A172 (cell line): ENCODE measurements at places on chromosomes 13 and 19.

DNA sequence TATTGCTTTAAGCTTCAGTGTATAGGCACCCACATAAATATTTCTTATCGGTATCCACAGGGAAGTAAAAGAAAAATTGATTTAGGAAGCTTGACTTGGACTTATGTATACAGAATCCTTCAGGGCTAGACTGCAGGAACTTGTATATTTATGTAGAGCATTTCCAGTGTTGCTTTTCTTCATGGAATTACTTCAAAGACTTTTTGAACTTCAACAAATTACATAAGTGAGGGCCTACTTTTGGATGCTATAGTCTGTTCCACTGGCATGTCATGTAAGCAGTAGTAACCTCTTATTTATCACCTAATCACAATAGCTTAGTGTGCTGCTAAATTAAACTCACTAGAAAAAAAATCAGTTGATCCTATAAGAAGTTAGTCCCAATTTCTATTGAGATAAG is 557.9 kb upstream of the SLITRK6 start:
- DNase-seq: no peak

GRCh38 chr19:7734220-7735203 is 2.6 kb upstream of the CLEC4G start:
- no peak for DNase-seq

DNA sequence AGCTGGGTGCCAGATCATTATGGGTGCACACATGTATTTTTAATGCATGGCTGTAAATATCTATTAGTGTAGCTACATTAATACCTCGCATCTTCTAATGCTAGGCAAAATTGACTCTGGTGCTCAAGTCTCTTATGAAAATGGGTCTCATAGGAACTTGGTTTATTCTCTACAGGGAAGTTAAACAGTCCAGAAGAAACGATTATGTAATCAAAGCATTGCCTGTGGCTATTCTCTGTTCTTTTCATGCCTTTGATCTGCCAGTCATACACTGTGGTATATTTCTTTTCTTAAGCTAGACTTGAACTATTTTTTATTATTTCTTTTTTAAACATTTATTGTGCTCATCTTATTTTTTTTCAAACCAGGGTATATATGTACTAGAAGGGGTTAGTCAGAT is 1015.0 kb downstream of the SLITRK1 start:
- DNase-seq: no peak

GRCh38 chr13:56886398-56886797 is 254.3 kb upstream of the PRR20A start:
- DNase-seq: no peak

DNA sequence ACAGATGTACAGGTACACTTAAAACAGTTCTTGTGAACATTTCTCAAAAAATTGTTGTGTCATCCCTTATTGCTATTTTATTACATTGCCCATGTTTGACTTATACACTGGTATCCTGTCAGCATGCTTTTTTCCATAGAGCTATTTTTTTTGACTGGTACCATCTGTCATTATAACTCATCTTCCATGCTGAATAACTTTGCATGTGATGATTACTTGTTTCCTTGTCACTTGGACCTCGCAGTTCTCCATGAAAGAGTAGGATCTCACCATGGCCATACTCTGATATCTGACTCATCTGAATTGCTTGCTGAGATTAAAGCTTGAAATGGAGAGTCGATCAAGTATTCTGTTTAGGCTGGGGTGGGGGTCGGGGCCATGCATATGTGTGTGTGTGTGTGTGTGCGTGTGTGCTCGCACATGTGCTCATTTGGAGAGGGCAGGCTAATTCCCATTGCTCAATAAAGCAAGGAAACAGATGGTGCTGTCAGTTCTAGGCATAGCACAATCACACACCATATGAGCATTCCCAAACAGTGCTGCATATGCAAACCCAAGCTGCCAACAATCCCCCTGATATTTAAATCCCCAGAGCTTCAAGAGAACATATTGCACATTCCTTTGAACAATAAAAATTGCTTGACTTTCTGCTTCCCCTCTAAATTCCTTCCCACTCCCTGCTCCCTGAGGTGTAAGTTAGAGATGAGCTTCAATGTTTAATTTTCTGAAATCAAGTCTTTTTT is 62.9 kb downstream of the NHLRC3 start:
- DNase-seq: no peak

- DNase-seq: no peak
Observed at GRCh38 chr19:48274173-48274572, 4.3 kb downstream of the ZNF114 start.

- DNase-seq: no peak
Observed at GRCh38 chr13:48801255-48801654, 147.5 kb downstream of the CYSLTR2 start.

- no peak for DNase-seq
Observed at GRCh38 chr13:104841110-104841509, 1694.4 kb downstream of the EFNB2 start.

GRCh38 chr13:20136781-20137703 is 23.8 kb downstream of the GJA3 start:
- DNase-seq: no peak

DNA sequence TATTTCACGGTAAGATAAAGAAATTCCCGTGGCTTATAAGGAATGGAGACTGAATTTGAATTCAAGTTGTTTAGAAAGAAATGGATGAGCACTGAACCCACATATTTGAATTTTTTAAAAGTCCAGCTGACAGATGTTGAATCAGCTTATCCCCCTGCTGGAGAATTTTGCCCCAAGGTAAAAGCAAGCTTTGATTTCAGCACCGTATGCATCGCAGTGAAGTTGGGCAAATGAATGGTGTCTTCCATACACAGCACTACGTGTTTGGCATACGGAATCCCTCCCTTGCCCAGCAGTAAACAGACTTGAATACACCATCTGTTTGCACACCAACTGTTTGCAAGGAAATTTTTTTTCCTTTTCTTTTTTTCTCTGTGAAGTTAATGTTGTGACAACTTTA is 77.5 kb upstream of the PEG3 start:
- DNase-seq: no peak
